Cortex of kidney (tissue), 1 donor: ENCODE measurements at places on chromosomes 16 and 17.

DNA sequence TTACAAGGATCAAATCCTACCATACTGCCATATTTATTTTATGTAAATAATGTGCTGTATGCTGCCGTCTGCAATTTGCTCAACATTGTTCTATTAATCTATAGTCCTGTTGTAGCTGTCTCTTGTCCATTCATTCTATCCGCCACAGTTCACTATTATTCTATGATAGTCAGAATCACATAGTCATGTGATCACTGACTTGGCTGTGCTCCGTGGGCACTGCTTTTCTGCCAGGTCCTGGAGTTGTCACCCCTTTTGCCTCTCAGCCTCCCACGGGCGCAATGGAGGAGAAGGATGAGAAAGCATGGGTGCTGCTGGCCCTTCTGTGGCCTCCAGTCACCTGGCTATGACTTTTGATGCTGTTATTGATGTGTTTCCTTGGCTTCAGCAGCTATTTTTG lies 37.3 kb upstream of the ANKFY1 start:
- DNase-seq: no peak

- DNase-seq: no peak
Measured at GRCh38 chr17:40637931-40638330, 9.7 kb downstream of the SMARCE1 start.

DNA sequence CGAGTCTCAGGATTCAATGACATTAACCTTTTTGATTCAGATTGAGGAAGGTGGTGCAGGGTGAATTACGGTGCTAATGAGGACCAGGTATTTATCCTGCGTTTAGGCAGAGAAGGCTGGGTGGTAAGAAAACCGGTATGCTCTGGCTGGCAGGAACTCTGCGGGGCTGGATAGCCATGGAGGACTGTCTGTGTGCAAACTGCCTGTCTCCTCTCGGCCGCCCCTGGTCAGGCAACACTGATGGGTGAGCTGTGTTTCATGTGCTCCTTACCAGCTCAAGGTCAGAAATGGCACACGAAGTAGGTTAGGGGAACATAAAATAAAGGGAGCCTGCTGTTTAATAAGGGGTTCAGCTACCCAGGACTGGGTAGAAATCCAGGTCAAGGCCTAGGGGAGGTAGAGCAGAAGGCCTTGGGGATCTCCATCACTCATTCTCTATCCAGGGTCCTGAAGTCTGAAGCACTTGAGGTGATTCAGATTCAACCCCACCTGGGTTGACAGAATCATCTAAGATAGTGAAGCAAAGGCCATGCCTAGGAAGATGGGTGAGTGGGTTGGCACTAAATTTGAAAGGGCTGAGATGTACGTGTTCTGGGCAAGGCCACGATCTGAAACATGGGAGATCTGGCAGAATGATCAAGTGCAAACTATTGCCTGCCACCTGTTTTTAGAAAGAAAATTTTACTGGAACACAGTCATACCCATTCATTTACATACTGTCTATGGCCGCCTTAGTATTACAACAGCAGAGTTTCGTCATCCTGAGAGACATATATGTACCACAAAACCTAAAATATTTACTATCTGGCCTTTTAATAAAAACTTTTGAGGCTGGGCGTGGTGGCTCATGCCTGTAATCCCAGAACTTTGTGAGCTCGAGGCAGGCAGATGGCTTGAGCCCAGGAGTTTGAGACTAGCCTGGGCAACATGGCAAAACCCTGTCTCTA lies 292.5 kb downstream of the XYLT1 start:
- DNase-seq: no peak

DNA sequence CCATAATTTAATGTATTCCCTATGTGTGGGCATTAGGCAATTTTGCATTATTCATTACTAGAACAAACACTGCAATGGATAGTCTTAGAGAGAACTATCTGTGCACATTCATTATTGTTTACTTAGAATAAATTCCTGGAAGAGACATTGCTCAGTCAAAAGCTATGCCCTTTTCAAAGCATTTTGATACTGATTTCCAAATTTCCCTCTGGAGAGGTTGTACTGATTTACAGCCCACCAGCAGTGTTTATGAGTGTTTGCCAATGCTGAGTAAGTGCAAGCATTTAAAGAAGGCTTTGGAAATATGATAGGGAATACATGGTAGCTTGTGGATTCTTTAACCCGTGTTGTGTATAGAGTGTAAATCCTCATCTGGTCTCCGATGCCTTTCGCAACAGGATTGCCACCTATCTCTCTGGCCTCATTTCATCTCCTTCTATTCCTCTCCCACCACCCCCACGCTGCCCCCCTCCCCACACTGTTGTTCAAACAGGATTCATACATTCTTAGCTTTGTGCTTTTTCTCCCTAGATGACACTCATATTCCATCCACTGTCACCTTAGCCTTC lies 33.4 kb upstream of the MMD start:
- no peak for DNase-seq

DNA sequence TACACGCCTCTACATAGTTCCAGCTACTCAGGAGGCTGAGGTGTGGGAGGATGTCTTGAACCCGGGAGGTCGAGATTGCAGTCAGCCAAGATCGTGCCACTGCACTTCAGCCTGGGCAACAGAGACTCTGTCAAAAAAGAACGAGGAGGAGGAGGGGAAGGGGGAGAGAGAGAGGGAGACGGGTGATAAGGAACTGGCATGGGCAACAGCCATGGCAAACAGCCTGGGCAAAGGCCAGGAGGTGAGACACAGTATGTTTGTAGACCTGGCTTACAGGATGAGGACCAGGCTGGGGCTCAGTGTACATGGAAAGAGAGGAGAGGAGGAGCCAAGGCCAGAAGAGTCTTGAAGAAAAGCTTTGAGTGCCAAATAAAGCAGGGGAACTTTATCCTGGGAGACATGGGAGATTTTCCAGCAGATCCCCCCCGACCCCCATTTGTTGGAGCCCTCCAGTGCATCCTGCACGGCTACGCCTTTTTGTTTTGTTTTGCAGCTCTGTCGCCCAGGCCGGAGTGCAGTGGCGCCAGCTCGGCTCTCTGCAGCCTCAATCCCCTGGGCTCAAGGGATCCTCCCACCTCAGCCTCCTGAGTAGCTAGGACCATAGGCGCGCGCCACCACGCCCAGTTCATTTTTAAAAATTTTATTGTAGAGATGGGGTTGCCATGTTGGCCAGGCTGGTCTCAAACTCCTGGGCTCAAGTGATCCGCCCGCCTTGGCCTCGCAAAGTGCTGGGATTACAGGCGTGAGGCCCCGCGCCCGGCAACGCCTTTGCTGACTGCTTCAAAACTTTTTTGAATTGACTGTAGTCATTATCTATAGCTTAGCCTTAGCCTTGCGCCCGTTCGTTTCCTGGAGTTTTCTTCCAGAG lies 1.3 kb upstream of the ALKBH5 start:
- no peak for DNase-seq

GRCh38 chr16:26909623-26910022 lies 157.1 kb upstream of the C16orf82 start:
- DNase-seq: no peak

- DNase-seq: no peak
Measured at GRCh38 chr17:15051933-15052332, 213.2 kb downstream of the PMP22 start.

DNA sequence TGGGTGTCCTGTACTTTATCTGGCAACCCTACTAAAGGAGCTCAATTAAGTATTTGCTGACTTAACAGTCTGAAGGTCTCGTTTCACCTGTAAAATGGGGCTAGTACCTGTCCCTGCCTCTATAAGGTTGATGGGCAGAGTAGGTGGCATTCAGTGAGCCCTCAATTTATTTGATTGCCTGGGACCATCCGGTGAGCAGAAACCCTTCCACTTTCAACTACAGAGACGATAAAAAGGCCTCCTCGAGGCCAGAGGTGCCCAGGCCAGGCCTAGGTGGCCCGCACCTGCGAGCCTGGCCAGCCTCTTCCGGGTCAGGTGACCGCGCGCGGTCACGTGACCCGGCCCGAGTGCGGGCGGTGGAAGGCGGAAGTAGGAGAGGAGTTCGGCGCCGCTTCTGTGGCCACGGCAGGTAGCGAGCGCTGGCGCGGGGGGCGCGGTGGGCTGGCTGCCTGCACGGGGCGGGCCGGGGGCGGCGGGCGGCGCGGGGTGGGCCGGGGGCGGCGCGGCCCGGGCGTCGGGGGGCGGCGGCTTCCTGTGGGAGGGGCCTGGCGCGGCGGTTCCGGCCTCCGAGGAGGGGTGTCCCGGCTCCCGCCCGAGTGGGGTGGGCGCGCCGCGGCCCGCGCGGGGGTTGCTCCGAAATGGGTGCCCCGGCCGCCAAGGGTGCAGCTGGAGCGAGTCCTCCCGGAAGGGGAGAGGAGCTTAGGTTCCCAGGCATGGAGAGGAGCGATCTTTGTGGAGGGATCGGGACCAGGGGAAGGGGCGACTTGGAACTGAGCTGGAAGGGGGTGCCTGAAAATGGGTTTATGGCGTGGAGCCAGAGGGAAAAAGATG lies at the start of gene WWP2:
Gene WWP2 (plus strand): TSS at position 350 of the 831 bp plus-strand sequence. CDS start 24,679 bp downstream, outside the sequence.
- DNase-seq: no peak

DNA sequence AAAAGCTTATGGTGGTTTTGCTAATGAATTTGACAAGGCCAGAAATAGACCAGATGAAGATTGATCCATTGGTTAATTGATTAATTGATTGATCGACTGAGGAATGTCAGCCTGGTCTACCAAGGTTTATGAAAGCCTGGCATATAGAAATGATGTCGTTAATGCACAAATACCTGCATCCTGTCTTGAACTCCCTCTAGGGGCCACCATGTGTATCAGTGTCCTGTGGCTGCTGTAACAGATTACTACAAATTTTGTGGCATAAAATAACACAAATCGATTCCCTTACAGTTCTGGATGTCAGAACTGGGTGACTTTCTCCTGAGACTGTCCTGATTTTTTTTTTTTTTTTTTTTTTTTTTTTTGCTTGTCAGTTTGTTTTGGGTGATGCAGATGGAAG lies 553.2 kb downstream of the MAF start:
- DNase-seq: no peak

GRCh38 chr17:9001559-9001958 lies 19.8 kb upstream of the NTN1 start:
- no peak for DNase-seq

DNA sequence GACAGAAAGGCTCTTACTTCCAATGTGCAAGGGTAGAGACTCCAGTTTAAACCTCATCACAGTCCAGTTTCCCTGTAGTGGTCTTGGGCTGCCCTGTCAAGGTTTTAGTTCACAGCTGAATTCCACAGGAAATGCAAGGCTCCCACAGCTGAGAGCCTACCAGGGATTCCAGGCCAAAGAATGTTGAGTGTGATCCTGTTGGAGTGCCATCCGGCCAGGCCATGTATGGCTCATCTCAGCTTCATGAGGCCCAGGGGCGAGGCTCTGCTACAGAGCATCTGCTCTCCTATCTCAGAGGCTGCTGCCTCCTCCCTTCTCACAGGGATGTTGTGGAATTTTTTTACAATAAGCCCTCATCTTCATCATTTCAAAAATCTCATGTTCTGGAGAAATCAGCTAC lies 239.8 kb upstream of the CCL2 start:
- no peak for DNase-seq
